ENCODE measurements at places on chromosomes 16 and 17.

DNA sequence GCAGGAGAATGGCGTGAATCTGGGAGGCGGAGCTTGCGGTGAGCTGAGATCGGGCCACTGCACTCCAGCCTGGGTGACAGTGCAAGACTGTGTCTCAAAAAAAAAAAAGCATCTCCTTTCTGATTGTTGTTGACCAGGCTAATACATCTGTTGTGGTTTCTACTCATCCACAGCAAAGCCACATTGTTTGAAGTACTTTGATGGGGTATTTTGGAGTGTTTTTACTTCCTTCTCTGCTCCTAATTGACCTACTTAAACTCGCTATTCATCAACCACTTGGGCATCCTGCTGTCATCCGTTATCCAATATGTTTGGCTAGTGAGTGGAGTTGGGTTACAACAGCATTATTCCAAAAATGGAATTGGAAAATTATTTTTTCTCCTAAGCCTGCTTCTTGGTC lies 3.5 kb upstream of the CDC27 start:
- DNase-seq: no peak

GRCh38 chr17:56810891-56811775 lies 22.6 kb downstream of the C17orf67 start:
- no peak for DNase-seq

GRCh38 chr16:66874079-66874775 lies 6.1 kb upstream of the PDP2 start:
- DNase-seq: no peak

DNA sequence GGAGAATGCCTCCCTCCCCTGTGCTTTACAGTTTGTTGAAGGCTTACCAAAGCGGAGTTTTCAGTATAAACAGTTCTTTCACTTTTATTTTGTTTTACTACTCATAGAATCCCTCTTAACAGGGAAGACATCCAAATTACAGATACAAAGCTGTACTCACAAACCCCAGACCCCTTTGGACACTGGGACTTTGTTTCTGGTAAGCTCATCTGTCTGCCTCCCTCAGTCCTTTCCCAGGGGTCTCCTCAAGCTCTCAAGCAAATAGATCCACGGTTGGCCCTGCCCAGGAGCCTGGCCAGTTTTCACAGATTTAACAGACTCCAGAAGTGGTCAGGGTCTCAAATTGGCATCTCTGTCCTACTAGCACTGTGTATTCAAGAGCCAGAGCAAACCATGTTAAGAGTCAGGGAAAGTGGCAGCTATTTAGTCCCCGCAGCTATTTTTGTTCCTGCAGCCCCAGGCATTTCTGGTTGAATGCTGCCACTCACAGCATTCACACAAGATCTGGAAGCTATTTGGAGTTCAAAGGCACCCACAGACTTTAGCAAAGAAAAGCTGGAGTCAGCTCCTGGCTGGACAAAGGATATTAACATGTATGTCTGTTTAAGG lies 54.2 kb downstream of the TMEM100 start:
- no peak for DNase-seq

- no peak for DNase-seq
Measured at GRCh38 chr16:75593825-75594820, 27.9 kb downstream of the GABARAPL2 start.

DNA sequence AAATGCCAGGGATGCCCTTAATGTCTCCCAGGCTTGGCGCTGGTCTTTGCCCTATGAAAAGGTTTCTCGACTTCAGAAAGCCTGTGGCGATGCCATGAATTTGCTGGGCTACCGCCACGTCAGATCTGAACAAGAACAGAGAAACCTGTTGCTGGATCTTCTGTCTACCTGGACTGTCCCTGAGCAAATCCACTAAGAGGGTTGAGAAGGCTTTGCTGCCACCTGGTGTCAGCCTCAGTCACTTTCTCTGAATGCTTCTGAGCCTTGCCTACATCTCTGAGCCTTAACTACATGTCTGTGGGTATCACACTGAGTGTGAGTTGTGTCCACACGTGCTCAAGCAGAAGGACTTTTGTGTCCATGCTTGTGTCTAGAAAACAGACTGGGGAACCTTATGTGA lies 11.4 kb downstream of the CHST4 start:
- DNase-seq: no peak

DNA sequence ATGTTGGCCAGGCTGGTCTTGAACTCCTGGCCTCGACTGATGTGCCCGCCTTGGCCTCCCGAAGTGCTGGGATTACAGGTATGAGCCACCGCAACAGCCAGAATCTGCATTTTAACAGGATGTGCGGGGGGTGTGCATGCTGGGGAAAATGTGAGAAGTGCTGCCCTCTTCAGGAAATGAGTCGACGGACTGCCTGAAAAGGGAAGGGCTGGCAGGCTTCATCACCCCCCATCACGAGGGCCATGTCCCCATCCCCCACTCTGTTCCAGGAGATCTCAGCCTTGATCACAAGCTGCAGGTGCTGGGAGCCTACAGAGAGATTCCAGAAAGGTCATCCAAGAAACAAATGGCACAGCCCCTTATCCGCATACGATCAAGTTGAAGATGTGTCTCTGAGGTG lies 195.3 kb upstream of the RPL38 start:
- no peak for DNase-seq

GRCh38 chr16:4913774-4914525 lies 23.0 kb downstream of the PPL start:
- DNase-seq: no peak

DNA sequence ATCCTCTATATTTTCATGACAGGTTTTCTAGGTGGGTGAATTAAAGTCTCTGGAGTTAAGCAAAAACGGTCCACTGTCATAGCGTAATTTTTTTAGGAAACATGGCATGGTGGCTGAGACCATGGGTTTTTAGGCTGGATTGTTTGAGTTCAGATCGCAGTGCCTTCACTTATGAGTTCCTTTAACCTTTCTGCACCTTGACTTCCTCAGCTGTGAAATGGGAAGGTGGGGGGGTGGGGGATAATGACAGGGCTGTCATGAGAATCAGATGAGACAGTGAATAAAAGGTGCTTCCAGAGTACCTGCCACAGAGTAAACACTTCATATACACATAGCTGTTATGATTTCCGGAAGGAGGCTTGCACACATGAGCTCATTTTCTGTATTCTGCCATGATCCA lies 11.8 kb downstream of the PRCD start:
- no peak for DNase-seq

- no peak for DNase-seq
Measured at GRCh38 chr17:81685108-81685507, 1.3 kb downstream of the HGS start.

GRCh38 chr17:45320931-45321461 lies 4.2 kb upstream of the MAP3K14 start:
- DNase-seq: no peak

DNA sequence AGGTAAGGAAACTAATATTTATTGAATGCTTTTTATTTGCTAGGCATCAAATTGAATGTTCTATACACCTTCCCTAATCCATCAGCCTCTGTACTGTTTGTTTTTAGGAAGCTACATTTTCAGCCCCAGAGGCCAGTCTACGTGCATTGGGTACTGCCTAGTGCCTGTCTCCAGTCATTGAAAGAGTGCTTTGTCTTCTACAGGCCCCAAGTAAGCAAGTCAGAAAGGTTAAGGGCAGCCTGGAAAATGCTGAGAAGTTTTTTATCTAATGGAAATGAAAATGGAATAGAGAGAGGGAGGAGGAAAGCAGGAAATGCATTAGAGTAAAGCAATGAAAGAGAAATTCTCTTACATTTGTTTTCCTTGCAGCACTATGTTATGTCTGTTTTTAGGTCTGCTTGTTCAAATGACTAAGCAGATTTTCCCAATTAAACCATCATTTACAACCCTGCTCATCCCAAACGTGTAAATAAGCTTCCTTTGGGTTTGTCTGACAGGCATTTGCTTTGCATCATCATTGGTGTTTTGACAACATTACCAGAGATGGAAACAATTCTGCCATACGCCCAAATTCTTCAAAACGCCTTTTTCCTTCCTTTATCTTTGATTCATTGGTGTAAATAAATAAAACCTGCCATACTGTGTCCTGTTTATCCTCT lies 116.0 kb upstream of the GOT2 start:
- DNase-seq: no peak

DNA sequence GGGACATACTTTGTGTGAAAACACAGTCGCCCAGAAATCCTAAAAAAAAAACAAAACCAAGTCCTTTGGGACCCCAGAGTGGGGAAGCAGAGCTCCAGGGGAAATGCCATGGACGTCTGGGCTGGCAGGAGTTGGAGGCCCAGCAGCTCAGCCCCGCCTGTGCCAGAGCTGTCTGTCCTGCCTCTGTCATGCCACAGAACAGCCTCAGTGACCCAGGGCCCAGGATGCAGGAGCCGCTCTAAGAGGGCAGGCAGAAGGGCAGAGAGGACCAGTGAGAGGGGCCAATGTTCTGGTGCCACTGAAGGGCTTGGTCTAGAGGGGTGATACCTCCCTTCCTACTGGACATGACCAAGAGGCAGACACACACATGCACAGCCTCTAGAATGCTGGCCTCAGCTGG lies 166.2 kb downstream of the C16orf78 start:
- no peak for DNase-seq

- no peak for DNase-seq
Measured at GRCh38 chr16:1154291-1154886, 1.5 kb downstream of the CACNA1H start.

GRCh38 chr17:67632141-67632540 lies 85.6 kb upstream of the NOL11 start:
- no peak for DNase-seq

DNA sequence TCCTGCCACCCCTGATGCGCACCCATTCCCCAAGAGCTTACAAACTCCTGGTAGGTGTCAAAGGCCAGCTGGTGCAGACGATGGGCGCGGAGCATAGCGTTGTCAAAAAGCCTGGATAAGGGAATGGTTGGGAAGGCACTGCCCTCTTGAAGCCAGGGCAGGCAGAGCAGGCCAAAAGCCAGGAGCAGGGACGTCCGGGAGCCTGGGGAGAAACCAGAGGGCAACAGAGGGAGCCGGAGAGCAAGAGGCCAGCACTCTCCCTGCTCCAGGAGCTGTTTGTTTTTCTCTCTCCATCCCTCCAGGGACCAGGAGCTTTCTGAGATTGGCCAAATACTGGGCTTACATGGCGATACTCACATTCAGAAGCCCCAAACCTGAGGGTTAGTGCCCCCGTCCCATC lies 334 bp downstream of the GH1 start:
- DNase-seq: no peak

DNA sequence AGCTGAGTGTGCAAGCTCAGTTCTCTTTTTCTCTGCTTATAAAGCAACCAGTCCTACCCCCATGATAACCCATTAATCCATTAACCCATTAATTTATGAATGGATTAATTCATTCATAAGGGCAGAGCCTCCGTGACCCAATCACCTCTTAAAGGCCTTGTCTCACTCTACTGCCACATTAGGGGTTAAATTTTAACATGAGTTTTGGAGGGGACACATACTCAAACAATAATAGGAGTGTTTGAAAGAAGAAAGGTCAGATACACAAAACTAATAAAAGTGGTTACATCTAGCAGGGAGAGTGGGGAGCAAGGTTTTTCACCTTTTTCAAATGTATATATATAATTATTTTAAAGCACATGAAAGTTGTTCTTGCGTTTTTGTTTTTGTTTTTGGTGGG lies 6.8 kb downstream of the VMP1 start:
- no peak for DNase-seq

DNA sequence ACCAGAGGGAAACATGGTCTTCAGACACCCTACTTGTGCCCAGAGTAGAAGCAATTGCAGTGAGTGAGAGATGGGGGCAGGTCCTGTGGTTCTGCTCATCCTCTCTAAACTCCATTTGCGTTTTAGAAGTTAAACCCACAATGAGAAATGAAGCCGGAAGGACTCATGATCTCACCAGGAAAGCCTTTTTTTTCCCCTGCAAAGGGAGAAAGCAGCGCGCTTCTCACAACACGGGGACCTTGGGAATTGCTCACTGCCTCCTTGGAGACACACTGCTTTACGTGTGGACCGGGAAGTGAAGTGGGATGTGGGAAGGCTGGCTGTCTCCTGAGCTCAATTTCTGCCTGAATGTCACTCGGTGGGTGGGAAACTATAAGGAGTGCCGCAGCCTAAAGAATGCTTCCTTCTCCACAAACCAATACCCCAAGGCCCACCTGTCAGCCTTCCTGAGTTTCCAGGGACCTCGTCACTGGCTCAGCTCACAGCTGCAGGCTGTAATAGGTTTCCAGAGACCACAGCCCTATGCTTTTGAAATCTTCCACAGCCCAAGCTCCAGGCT lies 365.4 kb downstream of the XYLT1 start:
- DNase-seq: no peak

DNA sequence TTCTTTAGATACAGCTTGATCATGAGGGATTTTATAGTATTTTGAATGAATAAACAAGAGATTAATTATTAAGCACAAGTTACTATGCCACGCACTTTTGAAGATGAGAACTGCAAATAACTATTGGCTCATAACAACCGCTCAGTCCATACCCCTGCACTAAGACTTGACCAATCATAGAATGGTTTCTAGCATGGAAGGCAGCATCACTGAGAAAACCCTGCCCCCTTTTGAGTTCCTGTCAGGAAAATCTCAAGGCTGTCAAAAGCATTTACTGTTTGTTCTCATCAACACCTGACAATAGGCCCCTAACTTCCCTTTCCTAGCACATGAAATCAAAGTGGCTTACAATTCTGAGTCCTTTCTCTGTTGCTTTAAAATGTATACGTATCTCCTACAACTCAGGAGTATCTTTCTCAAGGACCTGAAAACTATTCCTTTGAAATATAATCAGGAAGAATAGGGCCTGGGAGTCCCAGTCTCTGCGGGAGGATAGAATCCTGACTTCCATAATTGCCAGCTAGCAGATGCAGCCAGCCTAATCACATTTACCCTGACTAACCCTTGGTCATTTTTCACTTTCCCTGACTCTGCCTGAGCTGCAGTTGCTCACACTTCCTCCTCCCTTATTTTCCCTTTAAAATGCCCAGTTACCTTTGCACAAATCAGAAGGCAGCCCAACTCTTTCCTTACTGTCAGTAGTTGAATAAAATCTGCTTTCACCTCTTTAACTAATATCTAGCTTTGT lies 9.1 kb upstream of the MMD start:
- no peak for DNase-seq

GRCh38 chr17:47990962-47991731 lies 20.2 kb downstream of the CDK5RAP3 start:
- DNase-seq: no peak

DNA sequence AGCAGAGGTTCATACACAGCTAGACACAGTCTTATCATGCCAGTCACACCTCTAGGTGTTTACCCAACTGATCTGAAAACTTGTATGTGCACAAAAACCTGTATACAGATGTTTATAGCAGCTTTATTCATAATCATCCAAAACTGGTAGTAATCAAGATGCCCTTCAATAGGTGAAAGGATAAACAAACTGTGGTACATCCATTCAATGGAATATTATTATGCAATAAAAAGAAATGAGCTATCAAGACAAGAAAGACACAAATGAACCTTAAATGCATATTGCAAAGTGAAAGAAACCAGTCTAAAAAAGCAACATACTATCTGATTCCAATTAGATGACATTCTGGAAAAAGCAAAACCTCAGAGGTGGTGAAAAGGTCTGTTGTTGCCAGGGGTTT lies 47.6 kb upstream of the CNEP1R1 start:
- no peak for DNase-seq

- no peak for DNase-seq
Measured at GRCh38 chr16:18037051-18037450, 299.5 kb downstream of the NPIPA8 start.

Data from heart right ventricle (tissue), 16 donors.